ENCODE measurements at places on chromosomes 13 and 19. TPM values are rescaled to one million over a fixed set of nuclear protein-coding genes. Genes with fewer than 3 reads are reported as not detected.

Gene RYR1
- total RNA-seq = under 0.01 TPM

Gene SYNGR4
- total RNA-seq = not detected

Gene FCGBP
- 0.14 TPM for total RNA-seq

Gene ZNF486
- 3.7 TPM for total RNA-seq

Gene ANKLE1
- total RNA-seq = 0.18 TPM

Gene KLK15
- total RNA-seq = not detected

Gene LIG1
- total RNA-seq = 5.4 TPM

Gene ZNF554
- total RNA-seq = 3.7 TPM
